ENCODE measurements at places on chromosomes 6 and 20.

DNA sequence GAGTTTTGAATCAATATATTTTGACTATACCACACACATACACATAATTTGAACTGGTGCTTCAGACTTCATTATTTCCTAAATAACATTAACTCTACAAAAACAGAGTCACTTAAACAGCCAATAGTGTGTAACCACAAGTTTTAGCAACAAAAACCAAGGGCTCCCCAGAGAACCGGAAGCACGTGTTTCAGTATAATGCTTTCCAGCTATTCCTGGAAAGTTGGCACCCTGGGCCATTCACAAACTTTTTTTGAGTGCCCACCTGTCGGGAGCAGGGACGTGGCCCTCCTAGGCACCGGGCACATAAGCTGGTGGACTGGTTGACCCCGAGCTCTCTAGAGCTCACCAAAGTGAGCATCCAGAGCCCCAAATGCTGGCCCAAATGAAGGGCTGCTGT is 1.9 kb upstream of the SLC35D3 start:
- peaks cover 65% of the 10 kb centered on the region for H3K27me3 ChIP-seq
- peaks cover 32% of the 10 kb centered on the region for H3K4me1 ChIP-seq
- H3K36me3 ChIP-seq, result peaks cover 8% of the 10 kb centered on the region
- H3K27ac ChIP-seq, result no peak overlapping the region

DNA sequence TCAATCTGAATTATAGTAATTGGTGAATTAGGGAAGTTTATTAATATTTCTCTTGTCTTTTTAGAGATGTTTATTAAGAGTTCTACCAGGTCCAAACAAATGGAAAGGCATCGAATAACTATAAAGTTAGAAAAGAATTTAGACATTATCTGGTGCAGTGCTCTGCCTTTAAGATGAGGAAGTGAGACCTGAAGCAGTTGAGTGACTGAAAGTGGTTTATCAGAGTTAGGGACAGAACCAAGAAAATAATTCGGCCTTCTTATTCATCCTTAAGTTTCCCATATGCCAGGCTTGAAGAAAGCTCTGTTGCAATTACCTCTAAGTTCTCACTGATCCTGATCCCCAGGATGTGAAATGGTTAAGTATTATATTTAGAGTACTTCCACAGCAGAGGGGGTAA is 94.2 kb upstream of the FLRT3 start:
- H3K4me3 ChIP-seq, result no peak overlapping the region
- DNase-seq, result no peak
- H3K4me1 ChIP-seq, result no peaks in the 10 kb centered on the region
- no peaks in the 10 kb centered on the region for H3K36me3 ChIP-seq

- peaks cover 15% of the 10 kb centered on the region for H3K36me3 ChIP-seq
- no peaks in the 10 kb centered on the region for H3K27me3 ChIP-seq
- H3K4me3 ChIP-seq, result no peak overlapping the region
These were observed 30.8 kb downstream of the KDM1B start for GRCh38 chr6:18186033-18186432.

DNA sequence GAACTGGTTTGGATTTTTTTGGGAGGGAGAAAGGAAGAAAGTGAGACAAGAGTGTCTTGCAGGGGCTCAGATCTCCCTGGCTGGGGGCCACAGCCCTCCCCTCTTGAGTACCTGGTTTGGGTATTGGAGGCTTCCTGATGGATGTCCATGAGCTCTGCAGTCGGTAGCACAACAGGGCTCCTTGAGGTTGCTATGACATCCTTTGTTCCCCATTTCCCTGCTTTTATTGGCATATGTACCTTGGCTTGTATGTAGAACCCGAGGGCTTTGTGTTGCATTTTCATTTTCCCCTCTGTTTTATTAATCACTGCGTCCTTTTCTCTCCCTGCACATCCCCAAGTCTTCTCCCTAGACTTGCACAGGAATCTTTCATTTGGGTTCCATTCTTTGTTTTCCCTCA is 355.5 kb upstream of the TSHZ2 start:
- no peak overlapping the region for H3K4me3 ChIP-seq
- H3K4me1 ChIP-seq, result peaks cover 21% of the 10 kb centered on the region
- no peaks in the 10 kb centered on the region for H3K36me3 ChIP-seq
- H3K27me3 ChIP-seq, result peaks cover 49% of the 10 kb centered on the region
- H3K27ac ChIP-seq, result no peak overlapping the region
- DNase-seq, result no peak

- H3K4me1 ChIP-seq, result peaks cover 30% of the 10 kb centered on the region
- H3K27me3 ChIP-seq, result no peaks in the 10 kb centered on the region
- H3K36me3 ChIP-seq, result peaks cover 3% of the 10 kb centered on the region
- DNase-seq, result peak; percentile 74
- peak within 1 kb of the TSS; percentile 85 for H3K4me3 ChIP-seq
- peak within 1 kb of the TSS; percentile 95 for H3K27ac ChIP-seq
These were observed at the start of gene ZNF341 for GRCh38 chr20:33731693-33732165. TSS of gene ZNF341 (plus strand) at chr20:33731996. CDS start at chr20:33732022, 26 bp downstream.

DNA sequence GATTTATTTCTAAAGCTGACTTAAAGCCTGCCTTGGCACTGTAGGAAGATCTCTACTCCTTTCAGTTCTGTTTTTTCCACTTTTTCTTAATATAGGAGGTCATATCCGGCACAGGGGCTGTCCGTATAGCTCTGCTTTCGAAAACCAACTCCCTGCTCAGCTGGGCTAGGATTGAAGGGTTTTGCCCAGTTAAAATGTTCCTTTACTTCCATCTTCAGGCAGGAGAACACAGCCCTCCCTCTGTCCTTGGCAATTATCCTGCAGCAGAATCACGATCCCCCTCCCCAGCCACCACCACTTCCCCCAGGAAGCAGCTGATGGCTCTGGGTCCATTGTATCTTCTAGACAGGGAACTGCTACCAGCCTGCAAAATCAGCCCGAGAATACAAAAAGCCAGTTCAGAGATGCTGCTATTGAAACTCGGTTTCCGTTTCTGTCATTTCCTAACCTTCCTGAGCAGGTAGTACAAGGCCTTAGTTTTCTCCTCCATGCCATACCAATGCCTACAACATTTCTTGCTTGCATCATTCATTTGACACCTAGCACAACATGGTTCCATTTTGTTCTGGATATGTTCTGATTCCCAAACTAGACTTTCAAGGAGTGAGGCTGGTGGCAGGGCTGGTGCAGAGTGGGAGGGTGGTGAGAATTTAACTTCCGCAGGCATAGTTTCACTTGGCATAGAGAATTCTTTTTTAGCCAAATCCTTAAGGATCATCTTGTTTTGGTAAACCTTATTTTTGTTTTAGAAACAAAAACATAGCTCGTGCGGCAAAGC is 53.9 kb downstream of the FAM50B start:
- H3K4me1 ChIP-seq, result no peaks in the 10 kb centered on the region
- H3K36me3 ChIP-seq, result no peaks in the 10 kb centered on the region
- no peak overlapping the region for H3K4me3 ChIP-seq

DNA sequence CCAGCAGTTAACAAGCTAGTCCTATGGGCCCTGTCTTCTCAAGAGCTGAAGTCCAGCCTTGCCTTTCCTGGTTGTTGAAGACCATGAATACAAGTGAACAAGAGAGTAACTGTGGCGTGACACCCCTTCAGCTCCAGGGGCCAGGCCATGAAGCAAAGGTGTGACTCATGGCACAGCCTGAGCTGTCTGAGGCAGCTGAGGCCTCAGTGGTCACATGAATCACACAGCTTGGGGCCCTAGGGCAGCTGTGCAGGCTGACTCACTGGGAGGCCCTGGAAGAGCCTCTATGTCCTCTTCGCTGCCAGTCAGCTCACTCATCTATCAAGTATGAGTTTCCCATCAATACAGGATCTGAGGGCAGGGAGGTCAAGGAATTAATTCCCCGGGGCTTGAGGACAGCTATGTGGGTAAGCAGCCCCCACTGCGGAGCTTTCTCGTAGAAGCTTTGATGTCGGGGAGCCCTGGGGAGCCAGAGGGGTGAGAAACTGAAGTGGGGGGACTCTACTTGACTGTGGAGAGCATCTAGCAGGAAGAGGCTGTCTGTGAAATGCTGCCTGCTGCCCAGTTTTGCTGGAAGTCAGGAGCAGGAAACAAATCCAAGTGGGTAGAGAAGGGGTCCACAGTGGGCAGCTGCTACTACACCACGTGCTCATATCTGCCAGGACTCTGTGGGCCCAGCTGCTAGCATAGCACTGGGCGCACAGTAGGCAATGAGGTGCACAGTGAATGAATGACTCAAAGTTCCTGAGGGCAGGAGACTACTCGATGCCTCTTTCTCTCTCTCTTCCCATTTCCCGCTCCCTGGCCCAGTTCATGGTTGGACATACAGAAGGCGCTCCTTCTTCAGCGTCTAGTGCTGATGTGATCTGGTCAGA is 13.7 kb upstream of the FAM83C start:
- H3K36me3 ChIP-seq, result peaks cover 6% of the 10 kb centered on the region
- peak overlapping the region; percentile 49 for H3K27ac ChIP-seq
- H3K4me3 ChIP-seq, result no peak overlapping the region
- DNase-seq, result no peak
- peaks cover 10% of the 10 kb centered on the region for H3K4me1 ChIP-seq

GRCh38 chr6:154112181-154112809 is 73.3 kb downstream of the OPRM1 start:
- peaks cover 3% of the 10 kb centered on the region for H3K36me3 ChIP-seq
- H3K4me1 ChIP-seq, result no peaks in the 10 kb centered on the region
- no peak overlapping the region for H3K4me3 ChIP-seq

DNA sequence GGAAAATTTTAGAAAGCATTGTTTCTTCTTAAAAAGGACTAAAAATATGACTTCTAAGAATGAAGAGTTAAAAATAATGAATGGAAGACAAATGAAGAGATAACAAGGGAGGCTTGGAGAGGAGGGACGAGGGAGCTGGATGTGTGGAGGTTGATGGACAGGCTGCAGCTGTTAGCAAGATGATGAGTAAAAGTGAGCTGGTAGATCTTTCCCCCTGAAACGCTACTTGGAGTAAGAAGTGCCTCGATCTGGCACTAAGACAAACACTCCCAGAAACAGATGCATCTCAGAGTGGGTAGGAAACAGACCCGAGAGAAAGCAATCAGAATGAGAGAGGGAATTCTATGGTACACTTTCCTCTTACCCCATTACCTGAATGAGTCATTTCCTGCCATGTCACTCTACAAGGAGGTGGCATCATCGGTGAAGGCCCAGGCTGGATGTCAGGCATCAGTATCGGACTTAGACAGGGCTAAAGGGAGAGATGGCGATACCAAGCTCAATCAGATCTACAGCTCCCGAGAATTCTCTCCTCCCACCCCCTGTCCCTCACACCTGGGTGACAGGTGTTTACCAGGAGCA is 154.1 kb upstream of the BMP2 start:
- H3K4me1 ChIP-seq, result no peaks in the 10 kb centered on the region
- DNase-seq, result no peak
- no peak overlapping the region for H3K4me3 ChIP-seq
- H3K27me3 ChIP-seq, result no peaks in the 10 kb centered on the region
- no peaks in the 10 kb centered on the region for H3K36me3 ChIP-seq

GRCh38 chr6:29753309-29753644 is 30.0 kb downstream of the HLA-F start:
- no peaks in the 10 kb centered on the region for H3K27me3 ChIP-seq
- H3K27ac ChIP-seq, result peak overlapping the region; percentile 95
- peaks cover 48% of the 10 kb centered on the region for H3K4me1 ChIP-seq

DNA sequence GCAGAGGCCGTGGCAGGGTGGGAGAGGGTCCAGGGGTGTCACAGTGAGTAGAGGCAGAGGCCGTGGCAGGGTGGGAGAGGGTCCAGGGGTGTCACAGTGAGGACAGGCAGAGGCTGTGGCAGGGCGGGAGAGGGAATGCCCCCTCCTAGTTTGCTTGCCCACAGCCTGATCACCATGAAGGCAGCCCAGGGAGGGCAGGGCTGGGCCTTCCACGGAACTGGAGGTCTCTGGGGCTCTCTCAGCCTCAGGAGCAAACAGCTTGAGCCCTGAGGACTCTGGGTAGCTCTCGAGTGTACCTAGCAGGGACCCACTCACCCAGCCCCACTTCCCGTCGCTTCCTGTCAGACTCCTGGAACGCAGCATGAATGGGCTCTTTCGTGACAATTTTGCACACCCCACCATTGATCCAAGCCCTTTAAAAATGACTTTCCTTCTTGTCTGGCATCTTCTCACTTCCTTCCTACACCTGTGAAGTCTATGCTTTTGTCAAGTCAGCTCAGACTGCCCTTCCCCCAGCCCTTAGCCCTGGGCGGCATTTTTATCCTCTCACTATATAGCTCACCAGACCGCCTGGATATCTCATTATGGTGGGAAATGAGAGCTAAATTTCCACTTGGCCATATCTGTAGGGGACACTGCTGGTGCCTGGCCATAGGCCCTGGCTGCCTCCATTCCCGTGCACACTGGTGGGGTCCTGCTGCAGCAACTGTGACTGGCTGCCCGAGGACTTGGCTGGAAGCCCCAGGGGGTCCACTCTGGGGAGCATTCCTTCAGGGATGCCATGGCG is 140.3 kb downstream of the CDC5L start:
- no peak overlapping the region for H3K27ac ChIP-seq
- no peak overlapping the region for H3K4me3 ChIP-seq
- peaks cover 57% of the 10 kb centered on the region for H3K27me3 ChIP-seq
- H3K4me1 ChIP-seq, result peaks cover 6% of the 10 kb centered on the region

DNA sequence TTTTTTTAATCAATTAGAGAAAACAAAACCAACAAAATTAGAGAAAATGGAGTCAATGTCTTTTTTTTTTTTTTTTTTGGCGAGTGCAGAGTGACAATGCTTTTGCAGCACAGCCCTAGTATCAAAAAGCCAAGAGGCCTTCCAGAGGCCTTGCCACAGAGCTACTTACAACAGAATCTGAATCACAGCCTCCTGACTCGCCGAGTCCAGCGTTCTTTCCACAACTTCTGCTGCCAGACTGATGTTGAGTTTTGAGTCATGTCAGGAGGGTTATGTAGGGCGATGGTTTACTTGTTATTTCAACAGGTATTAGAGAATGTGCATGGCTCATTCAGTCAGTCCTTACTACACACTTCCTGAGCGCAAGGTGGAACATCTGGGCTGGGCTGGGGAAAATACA is 88.6 kb downstream of the FNDC1 start:
- no peak overlapping the region for H3K27ac ChIP-seq
- H3K27me3 ChIP-seq, result peaks cover 54% of the 10 kb centered on the region
- H3K4me1 ChIP-seq, result no peaks in the 10 kb centered on the region
- no peaks in the 10 kb centered on the region for H3K36me3 ChIP-seq

DNA sequence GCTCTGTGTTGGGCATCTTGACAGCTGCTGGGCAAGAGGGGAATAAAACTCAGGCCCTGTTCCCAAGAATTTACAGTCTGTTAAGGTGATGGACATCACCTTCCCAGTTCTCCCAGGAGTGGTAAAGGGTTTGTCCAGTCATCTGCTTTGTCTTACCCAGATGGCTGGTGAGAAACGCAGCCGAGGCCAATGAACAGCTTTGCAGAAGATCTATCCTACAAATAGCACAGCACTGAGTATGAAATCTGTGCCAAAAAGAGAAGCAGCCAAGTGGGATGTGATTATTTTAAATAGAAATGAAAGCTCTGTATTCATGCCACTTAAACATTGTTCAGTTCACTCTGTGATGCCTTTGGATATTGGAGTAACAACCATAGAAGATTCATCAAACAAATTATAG is 132.7 kb upstream of the SLC22A16 start:
- no peak for DNase-seq
- H3K27me3 ChIP-seq, result no peaks in the 10 kb centered on the region
- H3K36me3 ChIP-seq, result no peaks in the 10 kb centered on the region
- H3K4me1 ChIP-seq, result no peaks in the 10 kb centered on the region
- no peak overlapping the region for H3K4me3 ChIP-seq

DNA sequence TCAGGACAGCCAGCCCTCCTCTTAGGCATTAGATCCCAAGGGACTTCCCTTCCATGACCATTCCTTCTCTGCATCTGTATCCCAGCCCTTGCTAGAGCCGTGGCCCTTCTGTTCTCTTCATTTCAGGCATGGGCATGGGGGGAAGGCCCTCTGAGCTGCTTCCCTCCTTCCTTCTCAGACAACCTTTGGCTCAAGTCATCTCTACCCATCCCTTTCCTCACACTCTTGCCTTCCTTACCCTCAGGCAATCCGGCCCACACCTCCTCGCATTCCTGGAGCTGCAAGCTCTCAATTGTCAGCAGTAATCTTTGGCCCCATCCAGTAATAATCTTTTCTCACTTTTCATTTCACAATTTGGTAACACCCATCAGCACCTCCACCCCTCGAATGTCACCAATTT is 426.9 kb upstream of the JARID2 start:
- H3K27ac ChIP-seq, result no peak overlapping the region
- DNase-seq, result no peak
- no peaks in the 10 kb centered on the region for H3K4me1 ChIP-seq

Measured in central memory CD8-positive, alpha-beta T cell (primary cell).